Neural progenitor cell (in vitro differentiated cells): ENCODE measurements at places on chromosomes 5 and 9. TPM values are rescaled to one million over a fixed set of nuclear protein-coding genes. Genes with fewer than 3 reads are reported as not detected.
A peak's percentile ranks its signal among the peaks of the same experiment; 100 is the strongest.

The FOXD4L3 gene
- total RNA-seq = not detected in 2 replicates

The LCN1 gene
- total RNA-seq = not detected in 2 replicates

The FAM169A gene
- 23.8 and 27.4 TPM in 2 replicates for total RNA-seq

The PCDHGA3 gene
- total RNA-seq = 0.34 and 0.54 TPM in 2 replicates

DNA sequence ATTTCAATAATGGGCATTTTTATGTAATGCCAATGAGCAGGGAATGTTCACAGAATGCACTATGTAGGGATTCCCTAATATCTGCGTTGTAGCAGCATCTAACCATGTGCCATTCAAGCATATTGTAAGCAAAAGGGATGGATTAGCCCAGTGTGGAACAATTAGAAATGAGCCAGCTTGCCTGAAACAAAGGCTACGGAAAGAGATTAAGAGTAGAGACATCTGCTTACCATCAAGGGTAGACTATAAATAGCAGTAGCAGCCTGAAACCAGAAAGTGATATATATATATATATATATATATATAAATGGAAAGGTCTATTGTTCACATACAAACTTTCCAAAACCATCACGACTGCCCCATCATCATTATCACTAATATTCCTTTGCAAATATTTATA lies 31.9 kb upstream of the CEP120 start:
- peak; percentile 42 for DNase-seq
